ENCODE measurements at places on chromosomes 3 and 15.
A peak's percentile ranks its signal among the peaks of the same experiment; 100 is the strongest.

DNA sequence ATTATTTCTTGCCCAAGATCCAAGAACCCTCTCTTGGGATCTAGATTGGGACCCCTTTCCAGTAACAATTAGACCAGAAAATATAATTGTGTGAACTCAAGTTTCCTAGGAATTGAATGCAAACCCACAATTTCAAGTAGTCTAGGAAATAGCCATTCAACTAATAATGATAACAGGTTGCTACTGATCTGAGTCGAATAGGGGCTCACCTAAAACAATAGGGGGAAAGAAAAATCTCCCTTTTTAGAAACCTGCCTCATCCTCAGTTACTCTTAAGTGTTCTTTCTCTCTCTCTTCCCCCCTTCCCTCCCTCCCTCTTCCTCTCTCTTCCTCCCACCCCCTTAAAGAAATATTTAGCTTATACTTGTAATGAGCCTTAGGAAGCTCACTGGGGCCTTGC lies 555.3 kb downstream of the IGSF11 start:
- DNase-seq, result no peak

- no peak for DNase-seq
These were observed 589.2 kb downstream of the ROBO1 start for GRCh38 chr3:79178471-79179180.

DNA sequence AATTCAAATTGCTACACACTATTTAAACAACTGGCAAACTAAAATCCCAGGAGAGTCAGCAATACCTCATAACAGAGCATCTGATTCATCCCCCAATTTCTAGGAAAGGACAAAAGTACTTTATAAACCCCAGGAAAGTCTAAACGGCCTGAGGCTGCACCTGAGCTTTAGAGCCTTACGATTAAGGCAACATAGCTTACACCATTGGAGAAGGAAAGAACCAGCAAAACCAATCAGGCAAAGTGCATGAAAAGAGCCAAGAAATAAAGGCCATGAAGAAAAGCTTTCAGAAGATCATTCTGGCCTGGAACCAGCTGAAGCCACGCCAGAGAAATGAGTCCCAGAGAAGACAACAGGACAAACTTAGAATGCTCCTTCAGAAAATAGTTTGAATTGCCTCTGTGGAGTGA lies 48.1 kb downstream of the PTPN9 start:
- no peak for DNase-seq

DNA sequence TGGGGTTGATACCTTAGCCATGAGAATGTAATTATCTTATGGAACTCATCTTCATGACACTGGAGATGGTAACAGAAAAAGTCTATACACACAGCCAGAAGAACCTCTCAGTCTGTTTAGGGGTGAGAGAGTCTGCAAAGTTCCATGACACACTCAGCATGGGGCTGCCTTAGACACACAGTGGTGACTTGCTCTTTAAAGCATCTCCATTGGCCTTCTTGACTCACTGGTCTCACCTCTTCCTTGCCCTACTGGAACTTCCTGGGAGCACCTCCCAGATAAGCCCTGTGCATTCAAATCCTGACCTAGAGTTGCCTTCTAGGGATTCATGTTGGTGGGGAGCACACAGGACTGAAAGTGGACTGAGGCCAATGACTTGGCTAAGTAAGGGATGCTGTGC lies 9.3 kb downstream of the MAGI1 start:
- DNase-seq, result no peak

- DNase-seq, result no peak
These were observed 111.8 kb downstream of the ASB7 start for GRCh38 chr15:100714034-100714748.

DNA sequence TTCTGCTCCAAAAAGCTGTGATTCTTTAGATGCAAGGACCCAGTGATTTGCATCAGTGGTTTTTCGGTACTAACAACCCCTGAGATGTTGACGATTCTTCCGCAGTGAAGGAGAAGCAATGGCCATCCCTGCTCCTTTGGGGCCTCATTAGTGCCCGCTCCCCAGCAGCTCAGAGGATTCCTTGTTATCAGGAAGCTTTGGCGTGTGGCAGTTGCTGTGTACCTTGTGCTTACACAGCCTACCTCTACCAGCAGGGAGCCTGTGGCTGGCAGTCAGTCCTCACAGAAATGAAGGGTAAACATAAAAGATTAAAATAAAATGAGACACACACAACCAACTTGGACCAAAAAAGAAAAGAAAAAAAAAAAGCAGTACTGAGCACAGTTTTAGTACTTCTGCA lies 55.2 kb downstream of the CNTN3 start:
- no peak for DNase-seq

GRCh38 chr3:159775372-159775961 lies 213.2 kb upstream of the IL12A start:
- DNase-seq, result no peak

- no peak for DNase-seq
These were observed 1.5 kb upstream of the NEO1 start for GRCh38 chr15:73050561-73051295.

- DNase-seq, result no peak
These were observed 73.8 kb downstream of the MCTP2 start for GRCh38 chr15:94305133-94305532.

DNA sequence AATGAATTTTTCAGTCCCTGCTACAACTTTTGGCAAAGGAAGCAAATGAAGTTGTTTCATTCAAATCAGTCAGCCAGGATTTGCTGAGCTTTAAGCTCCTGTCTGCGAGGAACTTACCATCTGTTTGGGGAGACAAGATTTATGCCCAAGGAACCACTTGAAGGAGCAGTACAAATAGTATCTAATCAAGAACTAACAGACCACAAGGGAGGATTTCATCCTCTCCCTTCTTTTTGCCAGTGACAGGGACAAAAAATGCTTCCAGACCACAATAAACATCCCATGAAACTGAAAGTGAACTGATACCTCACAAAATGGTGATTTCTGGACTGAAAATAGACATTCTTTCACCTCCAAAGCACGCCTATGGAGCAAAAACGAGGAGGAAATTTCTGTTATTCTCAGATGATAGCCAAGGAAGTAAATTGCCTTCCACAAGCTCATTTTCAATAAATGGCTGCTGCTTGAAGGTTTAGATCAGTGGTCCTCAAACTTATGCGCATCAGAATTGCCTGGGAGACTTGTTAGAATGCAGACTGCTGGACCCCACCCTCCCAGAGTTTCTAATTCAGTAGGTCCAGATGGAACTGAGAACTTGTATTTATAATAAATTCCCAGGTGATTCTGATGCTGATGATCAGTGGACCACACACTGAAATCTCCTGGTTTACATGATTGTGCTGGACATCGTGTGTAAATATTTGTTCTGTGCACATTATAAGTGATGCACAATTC lies 202.4 kb upstream of the GADL1 start:
- no peak for DNase-seq

DNA sequence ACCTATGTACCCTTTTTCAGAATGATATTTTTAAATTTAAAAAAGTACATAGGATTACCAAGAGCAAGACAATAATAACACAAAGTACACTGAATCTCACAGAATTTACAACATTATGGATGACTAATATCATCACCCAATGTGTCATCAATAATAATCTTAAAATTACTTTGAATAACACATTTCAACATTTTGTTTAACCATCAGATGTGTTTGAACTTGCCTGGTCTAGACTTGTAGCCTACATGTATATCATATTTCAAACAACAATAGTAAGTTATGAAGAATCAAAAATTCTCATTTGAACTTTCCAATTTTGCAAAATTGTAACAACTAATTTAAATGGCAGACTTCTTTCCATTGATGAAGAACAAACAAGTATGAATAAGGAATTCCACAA lies 15.1 kb downstream of the LRRC3B start:
- no peak for DNase-seq

- DNase-seq, result no peak
These were observed 20.9 kb upstream of the RBP1 start for GRCh38 chr3:139560411-139560810.

DNA sequence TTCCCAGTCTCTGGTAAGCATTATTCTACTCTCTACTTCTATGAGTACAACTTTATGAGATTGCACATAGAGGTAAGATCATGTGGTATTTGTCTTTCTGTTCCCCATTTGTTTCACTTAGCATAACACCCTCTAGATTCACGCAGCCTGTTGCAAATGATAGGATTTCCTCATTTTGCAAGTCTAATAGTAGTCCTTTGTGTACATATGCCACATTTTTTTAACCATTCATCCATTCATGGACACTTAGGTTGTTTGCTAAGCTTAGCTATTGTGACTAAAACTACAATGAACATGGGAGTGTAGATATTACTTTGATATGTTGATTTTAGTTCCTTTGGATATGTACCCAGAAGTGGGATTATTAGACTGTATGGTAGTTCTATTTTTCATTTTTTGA lies 717.9 kb upstream of the ALCAM start:
- no peak for DNase-seq

DNA sequence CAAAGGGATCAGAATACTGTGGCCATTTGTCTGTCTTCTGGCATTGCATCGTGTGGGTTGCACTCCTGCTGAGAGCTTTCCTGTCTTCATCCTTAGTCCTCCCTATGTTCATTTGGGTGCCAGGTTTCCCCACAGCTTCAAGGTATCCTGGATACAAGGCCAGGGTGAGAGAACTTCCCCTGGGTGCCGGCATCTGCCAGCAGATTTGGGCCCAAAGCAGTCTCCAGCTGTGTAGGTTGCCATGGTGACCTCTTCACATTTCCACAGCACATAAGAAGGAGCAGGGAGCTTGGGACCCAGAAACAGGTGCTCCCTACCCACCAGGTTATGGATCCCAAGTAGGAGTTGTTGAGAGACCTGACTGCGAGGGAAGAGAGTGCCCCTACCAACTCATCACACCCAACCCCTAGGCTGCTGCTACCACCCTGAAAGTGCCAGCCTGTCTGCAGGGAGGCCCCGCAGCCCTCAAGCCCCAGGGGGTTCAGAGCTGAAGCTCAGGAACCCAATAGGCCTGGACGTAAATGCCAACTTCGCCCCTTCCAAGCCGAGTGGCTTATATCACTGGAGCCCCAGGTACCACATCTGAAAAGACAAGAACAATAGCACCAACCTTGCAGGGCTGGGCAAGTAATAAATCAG lies 19.9 kb downstream of the TTC21A start:
- no peak for DNase-seq

GRCh38 chr3:44284949-44285348 lies 43.3 kb downstream of the TOPAZ1 start:
- no peak for DNase-seq

DNA sequence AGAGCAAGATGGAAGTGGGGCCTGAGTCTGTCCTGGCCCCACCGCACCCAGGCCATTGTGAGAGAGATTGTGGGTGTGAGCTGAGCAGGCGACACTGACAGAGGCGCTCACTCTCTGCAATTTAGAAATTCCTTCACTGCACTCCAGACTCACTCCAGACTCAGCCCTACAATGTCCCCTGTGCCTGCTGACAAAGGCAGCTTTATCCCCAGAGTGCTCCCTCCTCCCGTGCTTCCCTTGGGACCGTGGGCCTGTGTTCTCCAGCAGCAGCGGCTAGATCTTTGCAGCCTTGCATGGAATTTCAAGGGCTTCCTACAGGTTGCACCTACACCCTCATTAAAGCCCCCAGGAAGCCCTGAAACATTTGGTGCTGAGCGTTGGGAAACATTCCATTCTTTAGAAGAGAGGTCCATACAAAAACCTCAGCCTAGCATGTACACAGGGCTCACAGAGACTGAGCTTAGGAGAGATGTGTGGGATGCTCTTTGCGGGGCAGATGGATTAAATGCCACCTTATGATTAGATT lies 1.3 kb upstream of the IL16 start:
- DNase-seq, result no peak

DNA sequence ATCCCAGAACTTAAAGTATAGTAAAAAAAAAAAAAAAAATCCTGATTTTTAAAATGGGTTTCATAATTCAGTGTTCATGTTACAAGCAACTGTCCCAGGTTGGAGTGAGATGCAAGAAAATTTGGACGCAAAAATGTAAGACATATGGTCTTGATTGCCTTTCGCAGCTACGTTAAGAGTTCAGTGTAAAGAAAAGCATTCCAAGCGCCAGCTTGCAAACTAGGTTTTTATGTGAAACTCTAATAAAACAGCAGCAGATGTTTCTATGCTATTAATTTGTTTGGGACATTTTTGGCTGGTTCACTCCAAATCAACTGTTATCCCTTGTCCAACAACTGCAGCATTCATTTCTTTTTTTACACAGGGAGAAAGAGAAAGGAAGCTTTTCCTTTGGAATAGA lies 957.8 kb downstream of the ROBO1 start:
- DNase-seq, result no peak

GRCh38 chr3:160935413-160936095 lies 169.6 kb downstream of the B3GALNT1 start:
- DNase-seq, result no peak

DNA sequence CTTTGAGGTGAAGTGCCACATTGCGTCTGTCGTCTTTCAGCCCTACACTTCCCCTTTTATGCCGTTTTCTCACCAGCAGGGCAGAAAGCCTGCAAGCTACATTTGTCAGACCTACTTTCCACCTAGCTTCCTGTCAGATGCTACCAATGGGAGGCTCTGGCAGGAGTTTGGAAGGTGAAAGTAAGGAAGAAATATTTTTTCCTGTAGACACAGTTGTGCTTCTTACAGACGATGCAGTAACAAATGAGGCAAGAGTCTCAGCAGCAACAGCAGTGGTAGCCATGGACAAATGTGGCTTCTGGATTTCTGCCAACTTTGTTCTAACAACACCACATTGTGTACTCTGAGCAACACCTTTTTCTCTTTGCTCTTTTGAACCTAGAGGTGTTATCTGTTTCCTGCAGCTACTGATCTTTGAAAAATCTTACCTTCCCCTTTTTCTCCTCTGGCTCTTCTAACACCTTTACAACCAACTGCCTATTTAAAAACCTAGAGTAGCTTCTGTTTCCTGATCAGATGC lies 70.6 kb upstream of the STT3B start:
- DNase-seq, result peak; percentile 84

GRCh38 chr15:42286445-42287029 lies 13.3 kb upstream of the TMEM87A start:
- DNase-seq, result no peak

DNA sequence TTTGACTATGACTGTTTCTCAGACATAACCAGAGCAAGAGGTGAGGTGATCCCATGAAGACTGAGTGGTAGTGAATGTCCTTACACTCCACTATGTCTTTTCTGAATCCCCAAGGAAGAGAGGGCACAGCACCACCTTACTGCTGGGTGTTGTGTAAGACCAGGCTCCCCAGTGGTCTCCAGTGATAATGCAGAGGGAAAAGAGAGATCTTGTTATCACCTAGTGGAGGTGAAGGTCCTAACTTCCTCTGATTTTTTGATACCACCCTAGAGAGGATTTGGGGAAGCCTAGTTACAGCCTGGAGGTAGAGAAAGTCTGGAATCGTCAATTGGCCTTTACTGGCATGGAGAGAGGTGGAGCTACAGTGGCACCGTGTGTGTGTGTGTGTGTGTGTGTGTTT lies 288.0 kb upstream of the BCHE start:
- no peak for DNase-seq

DNA sequence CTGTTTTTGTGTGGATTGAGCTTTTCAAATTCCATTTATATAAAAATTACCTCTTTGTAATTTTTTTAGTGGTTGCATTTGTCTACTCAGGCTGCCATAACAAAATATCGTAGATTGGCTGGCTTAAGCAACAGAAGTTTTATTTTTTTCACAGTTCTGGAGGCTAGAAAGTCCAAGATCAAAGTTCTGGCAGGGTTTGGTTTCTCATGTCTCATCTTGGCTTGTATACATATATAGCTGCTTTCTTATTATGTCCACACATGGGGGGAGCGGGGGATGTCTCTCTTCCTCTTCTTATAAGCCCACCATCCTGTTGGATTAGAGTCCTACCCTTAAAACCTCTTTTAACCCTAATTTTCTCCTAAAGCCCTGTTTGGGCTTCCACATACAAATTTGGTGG lies 28.5 kb downstream of the MGA start:
- DNase-seq, result no peak

All from central memory CD4-positive, alpha-beta T cell (primary cell).